Smooth muscle cell of bladder (primary cell): ENCODE measurements at places on chromosomes 2 and 18. TPM values are rescaled to one million over a fixed set of nuclear protein-coding genes. Genes with fewer than 3 reads are reported as not detected.

The LBX2 gene
- 1.3 and 2.9 TPM in 2 replicates for total RNA-seq

The FOXI3 gene
- not detected in 2 replicates for total RNA-seq

The SLC16A14 gene
- 3.3 and 4.1 TPM in 2 replicates for total RNA-seq

The CABLES1 gene
- 9.4 and 17.5 TPM in 2 replicates for total RNA-seq

The RESP18 gene
- not detected in 2 replicates for total RNA-seq

The LIMS2 gene
- 2.8 and 3.1 TPM in 2 replicates for total RNA-seq

The CHRND gene
- total RNA-seq: not detected in 2 replicates

The MPP4 gene
- 0.65 and 1.1 TPM in 2 replicates for total RNA-seq

The TFCP2L1 gene
- total RNA-seq: under 0.01 TPM in 1 of 2 replicates, not detected in the other

The CAPN14 gene
- total RNA-seq: under 0.01 and 0.09 TPM in 2 replicates

The RAX gene
- total RNA-seq: not detected in 2 replicates

The RGPD3 gene
- total RNA-seq: 0.09 and 0.14 TPM in 2 replicates

The UGT1A4 gene
- not detected in 2 replicates for total RNA-seq
